ENCODE measurements at places on chromosomes 11 and 22. TPM values are rescaled to one million over a fixed set of nuclear protein-coding genes. Genes with fewer than 3 reads are reported as not detected.

MAP6 gene
- total RNA-seq: 4.2 TPM

UPK3A gene
- not detected for total RNA-seq

C11orf86 gene
- not detected for total RNA-seq

FAT3 gene
- 5.7 TPM for total RNA-seq
